ENCODE measurements at places on chromosomes 11 and 22.
A peak's percentile ranks its signal among the peaks of the same experiment; 100 is the strongest.

- DNase-seq, result no peak
These were observed 64.2 kb downstream of the FLI1 start for GRCh38 chr11:128757886-128758612.

GRCh38 chr11:44632466-44633123, 67.1 kb downstream of the CD82 start:
- peak; percentile 57 for DNase-seq

- DNase-seq, result no peak
These were observed 14.3 kb downstream of the CHST1 start for GRCh38 chr11:45651156-45651555.

DNA sequence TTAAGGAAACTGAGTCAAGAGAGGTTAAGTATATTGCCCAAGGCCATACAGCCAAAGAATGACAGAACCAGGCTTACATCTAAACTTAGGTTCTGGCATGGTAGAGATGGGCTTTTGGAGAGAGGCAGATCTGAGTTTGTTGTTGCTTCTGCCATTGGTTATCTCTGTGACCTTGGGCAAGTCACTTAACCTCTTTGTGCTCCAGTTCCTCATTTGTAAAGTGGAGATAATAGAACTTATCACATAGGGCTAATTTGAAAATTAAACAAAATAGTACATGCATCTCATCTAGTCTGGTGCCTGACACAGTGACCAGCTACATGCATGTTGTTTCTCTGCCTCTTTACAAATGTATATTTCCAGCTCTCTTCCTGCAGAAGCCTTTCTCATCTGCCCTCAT, 47.0 kb upstream of the PLET1 start:
- DNase-seq, result no peak

DNA sequence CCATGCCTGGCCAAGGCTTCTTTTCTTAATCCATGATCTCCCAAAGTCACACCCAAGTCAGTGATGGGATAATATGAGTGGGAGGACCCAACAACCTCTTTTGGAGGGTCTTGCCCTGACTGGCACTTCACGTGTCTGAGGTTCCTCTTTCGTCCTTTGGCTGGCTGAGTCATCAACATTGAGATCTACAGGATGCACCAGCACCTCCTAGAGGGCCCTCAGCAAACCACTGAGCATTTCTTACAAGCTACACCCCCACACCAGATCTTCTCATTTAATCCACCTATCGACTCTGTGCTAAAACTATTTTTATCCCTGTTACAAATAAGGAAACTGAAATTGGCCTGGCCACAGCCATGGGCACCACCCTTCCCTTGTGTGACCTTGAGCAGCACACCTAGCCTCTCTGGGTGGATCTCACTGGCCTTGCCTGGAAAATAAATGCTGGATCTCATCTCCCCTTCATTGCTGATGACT, 63.4 kb downstream of the FLI1 start:
- peak; percentile 39 for DNase-seq

DNA sequence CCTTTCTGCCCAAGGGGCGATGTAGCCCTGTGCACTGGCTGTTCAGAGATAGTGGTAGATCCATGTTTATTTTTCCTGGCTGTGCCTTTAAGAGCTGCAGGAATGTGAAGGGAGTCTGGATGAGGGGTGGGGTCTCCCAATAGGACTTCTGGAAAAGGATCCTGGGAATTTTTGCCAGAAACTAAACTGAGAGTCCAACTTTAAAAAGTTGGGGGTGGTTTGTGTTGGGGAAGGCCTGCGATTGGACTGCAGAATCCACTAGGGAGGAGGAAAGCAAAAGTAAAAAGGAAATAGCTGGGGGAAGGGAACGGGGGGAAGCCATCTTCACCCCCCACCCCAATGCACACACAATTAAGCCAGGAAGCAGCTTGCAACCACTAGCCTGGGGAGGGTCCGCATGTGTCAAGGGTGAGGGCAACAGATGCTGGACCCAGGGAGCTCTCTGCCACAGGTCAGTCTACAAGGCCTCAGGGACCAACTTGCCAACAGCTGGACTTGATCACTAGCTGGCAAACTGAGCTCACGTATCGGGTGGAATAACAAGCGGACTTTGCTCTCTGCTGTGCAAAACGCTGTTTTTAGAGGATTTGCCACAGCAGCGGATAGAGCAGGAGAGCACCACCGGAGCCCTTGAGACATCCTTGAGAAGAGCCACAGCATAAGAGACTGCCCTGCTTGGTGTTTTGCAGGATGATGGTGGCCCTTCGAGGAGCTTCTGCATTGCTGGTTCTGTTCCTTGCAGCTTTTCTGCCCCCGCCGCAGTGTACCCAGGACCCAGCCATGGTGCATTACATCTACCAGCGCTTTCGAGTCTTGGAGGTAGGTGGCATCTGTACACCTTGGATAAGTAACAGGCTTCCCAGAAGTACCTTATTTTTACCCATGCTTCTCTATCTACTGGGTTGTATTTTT, at the start of gene OLFML1:
Gene OLFML1, plus strand, starts transcription at position 321 of the 912 bp plus-strand sequence. Its CDS starts 370 bp downstream, at position 691.
- no peak for DNase-seq

DNA sequence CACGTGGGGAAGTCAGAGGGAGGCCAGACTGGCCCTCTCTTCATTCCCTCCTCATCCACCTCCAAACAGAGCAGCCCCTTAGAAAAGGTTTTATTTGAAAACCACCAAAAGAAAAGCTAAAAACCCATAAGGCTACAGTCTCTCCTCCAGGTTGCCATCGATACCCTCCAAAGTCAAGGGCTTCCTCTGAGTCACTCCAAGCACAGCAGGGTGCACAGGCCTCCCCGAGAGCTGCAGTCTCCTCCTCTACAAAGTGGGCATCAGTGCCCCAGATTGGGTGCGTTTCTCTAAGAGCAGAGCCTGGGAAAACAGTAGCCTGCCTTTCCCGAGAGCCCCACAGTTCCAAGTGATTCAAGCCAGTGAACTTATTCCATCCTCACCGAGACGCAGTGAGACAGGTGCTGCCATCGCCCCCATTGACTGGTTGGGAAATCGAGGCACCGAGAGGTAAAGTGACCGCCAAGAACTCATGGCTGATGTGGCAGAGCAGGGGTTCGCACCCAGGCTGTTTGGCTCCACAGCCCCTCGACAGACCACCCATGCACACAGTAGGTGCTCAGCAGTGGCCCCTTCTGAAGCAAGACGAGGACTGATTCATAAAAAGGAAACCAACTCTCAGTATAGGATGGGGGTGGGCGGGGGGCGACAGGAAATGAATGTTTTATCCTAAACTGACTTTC, 91.7 kb upstream of the SHISAL1 start:
- DNase-seq, result no peak
